ENCODE measurements at places on chromosomes 7 and 10. TPM values are rescaled to one million over a fixed set of nuclear protein-coding genes. Genes with fewer than 3 reads are reported as not detected.

- peak; percentile 22 for DNase-seq
These were observed 143.8 kb downstream of the TEX36 start for GRCh38 chr10:125538947-125539731.

DNA sequence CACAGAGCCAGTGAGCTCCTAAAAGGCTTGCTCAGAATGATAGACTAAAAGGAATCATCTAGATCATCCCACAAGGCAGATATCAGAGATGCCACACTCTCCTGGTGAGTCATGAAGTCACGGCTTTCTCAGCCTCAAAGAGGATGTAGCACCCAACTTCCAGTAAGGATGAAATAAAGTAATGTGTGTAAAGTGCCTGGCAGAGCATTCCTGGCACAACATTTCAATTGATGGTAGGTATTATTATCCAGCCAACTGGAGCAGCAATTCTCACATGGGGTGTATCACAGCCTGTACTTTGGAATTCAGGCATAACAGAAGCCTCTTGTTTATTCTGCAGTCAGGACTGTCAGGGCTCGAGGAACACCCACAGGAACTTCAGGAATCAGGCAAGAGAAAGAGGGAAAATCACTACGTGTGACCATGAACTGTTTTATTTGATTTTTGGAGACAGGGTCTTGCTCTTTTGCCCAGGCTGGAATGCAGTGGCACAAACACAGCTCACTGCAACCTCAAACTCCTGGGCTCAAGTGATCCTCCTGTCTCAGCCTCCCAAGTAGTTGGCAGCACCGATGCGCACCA, 5.3 kb upstream of the NAT16 start:
- DNase-seq, result no peak

DNA sequence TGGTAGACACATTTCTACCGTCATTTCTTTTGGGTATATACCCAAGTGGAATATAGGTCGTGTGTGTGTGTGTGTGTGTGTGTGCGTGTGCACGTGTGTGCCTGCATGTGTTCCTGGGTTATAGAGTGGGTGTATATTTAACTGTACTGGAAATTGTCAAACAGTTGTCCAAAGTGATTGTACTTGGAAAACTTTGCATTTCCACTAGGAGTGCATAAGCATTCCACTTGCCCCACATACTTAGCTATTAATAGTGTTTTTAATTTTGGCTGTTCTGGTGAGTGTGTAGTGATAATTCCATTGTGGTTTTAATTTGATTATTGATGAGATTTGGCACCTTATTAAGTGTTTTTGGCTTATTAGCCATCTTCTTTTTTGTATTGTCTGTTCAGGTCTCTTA, 25.9 kb downstream of the TRUB1 start:
- DNase-seq, result no peak

DNA sequence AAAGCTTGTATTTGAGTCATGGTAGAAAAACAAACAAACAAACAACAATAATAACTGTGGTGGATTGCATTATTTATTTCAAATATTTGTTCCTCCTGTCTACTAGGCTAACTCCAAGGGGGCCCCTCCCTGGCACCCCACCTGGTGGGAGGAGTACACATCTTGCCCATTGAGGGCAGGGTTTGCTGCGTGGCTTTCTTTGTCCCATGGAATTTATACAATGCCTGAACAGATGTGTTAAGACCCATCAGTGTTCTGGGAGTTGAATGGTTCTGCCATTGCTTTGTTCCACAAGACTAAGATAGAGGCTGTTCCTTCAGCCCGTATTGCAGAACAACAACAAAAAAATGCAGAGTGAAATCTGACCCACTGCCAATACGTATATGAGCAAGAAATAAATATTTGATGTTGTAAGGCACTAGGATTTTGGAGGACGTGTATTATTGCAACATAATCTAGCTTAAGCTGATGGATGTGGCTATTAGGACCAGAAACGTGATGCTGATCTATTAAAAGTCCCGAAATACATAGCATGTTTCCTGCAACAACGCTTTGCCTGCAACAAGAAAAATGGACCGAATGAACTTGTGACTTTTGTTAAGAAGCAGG, 119.1 kb upstream of the JCAD start:
- no peak for DNase-seq

DNA sequence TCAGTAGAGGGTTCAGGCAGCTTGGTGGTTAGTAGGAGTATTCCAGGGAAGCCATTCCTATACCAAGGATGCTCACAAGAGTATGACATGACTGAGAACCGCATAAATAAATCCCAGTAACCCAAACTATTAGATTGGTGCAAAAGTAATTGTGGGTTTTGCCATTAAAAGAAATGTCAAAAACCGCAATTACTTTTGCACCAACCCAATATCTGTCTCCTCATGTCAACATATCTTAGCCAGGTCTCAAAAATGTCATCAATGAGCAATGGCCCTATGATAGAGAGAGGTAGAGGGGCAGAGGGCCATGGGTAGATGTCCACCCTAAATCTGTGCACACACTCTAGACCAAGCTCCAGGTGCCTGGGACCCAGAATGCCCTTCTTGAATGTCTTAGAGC, 23.6 kb downstream of the NEUROD6 start:
- DNase-seq, result no peak

GRCh38 chr10:129847741-129848483, 116.2 kb downstream of the EBF3 start:
- DNase-seq, result no peak

DNA sequence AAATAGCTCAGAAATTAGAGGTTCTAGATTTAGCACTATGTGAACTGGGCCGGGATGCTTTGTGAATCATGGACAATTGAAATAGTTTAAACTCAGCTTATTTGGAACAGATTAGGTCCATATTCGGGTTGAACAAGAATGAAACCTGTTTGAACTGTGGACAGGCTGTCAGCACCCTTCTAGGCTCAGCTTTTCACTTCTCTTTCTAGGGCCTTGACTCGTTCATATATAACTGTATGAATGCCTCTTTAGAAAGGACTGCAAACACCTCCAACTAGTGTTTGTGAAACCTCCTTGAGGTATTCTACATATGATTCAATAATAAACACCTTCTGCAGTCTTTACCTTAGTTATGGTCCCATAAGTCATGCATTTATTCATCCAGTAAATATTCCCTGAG, 115.6 kb downstream of the REEP3 start:
- DNase-seq, result no peak

- DNase-seq, result no peak
These were observed 243.3 kb upstream of the RNF32 start for GRCh38 chr7:156397249-156397648.

DNA sequence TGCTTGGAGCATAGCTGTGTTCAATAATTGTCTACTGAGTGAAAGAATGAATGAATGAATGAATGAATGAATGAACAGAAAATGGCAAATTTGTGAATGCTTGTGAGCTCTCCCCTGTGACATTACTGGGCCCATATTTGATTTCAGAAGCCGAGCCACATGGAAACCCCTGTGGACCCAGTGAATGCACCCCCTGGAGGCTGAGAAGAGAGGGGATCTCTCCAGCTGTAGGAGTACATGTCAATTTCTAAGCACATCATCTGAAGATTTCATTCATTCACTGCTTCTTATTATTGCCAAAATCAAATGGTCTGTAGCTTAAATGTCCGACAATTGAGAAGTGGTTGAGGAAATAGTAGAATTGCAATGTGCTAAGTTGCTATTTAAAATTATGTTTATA, 58.3 kb upstream of the DOCK1 start:
- DNase-seq, result no peak

GRCh38 chr7:70855373-70855772, 276.6 kb upstream of the GALNT17 start:
- DNase-seq, result no peak

DNA sequence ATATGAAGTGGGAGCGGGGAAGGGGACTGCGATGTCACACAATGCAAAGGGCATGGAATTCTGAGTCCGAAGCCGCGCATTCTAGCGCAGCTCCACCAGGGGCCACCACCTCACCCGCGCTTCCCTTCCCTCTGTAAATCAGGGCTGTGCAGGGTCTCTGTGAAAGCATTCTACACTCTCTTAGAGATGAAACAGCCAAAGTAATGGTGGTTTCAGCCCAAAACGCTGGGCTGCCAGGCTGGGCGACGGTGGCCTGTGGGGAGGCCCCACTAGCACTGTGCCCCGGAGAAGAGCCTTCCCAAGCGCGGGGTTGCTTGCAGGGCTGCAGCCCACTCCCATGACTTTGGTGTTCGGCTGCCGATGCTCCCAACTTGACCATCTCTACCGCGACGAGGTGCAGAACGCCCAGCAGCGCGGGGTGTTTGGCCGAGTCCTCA, 11.4 kb downstream of the ATG9B start:
- no peak for DNase-seq

DNA sequence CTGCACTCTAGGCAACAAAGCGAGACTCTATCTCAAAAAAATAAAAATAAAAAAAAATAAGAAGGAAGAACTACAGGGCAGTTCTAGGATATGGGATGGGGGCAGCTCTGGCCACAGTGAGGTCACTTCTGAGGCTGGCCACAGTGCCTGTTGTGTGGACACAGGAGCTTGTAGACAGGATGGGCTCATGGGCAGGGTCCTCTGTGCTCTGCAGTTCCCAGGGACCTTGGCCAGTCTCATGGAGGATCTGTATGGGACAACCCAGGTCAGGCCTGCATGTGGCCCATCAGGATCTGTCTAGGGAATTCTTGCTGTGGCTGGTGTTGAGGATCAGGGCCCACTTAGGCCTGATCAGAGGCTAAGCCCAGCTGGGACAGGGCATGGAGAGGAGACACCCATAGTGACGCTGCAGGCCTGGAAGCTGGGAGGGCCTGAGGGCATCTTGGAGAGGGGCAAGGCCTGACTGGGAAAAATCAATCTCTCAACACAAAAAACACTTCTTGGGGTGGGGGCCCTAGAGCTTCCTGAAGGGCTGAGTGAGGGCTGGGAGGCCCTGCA, 19.4 kb upstream of the PAX2 start:
- no peak for DNase-seq

DNA sequence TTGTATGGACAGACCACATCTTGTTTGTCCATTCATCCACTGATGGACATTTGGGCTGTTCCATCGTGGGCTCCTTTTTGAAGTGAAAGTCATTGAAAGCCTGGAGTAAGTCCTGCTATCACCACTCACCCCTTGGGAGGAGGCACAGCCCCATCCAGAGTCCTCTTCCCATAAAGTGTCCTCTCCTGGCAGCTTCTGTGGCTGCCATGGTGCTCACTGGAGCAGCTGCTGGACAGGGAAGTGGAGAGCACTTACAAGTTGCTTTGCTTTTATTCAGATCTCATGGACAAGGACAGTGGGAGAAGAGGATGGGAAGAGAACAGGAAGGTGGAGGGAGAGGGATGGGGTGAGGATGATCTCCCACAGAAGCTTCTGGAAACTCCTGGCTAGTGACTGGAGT, 18.5 kb upstream of the EIF5AL1 start:
- no peak for DNase-seq

- no peak for DNase-seq
These were observed 1.8 kb upstream of the NUB1 start for GRCh38 chr7:151339651-151340382.

DNA sequence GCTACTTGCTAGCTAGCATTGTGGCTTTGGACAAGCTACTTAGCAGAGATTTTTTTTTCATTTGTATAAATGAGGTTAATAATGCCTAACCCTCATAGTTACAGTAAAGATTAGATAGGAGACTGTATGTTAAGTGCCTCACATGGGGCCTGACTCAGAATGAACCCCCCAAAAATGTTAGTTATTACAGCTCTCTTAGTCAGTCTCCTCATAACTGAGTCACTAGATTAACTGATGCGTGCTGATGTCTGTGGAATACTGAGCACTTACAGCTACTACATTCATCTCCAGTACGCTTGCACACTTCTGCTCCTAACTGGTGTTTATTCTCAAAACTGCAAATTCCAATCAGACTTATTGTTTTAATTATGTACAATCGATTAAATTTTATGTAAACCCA, 315.3 kb downstream of the SNX13 start:
- DNase-seq, result no peak

GRCh38 chr7:140300243-140301136, 97.8 kb downstream of the SLC37A3 start:
- DNase-seq, result no peak

DNA sequence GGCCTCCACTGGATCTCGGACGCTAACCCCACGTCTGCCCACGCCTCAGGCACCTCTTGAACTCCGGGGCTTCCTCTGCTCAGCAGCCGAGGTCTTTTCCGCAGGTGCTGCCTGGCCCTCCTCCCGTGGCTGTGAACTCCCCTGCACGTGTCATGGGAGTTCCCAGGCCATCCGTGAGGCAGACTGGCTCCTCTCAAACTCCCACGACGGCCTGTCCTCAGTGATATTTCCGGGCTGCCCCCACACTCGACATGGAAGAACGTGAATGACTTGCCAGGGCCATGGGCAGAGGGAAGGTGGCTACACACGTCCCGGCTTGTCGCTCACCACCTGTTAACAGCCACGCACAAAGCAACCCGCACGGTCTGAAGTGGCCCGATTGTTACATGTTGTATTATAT, 110.9 kb downstream of the ADARB2 start:
- no peak for DNase-seq

- peak; percentile 67 for DNase-seq
These were observed 650.5 kb upstream of the SORCS1 start for GRCh38 chr10:107814865-107815487.

DNA sequence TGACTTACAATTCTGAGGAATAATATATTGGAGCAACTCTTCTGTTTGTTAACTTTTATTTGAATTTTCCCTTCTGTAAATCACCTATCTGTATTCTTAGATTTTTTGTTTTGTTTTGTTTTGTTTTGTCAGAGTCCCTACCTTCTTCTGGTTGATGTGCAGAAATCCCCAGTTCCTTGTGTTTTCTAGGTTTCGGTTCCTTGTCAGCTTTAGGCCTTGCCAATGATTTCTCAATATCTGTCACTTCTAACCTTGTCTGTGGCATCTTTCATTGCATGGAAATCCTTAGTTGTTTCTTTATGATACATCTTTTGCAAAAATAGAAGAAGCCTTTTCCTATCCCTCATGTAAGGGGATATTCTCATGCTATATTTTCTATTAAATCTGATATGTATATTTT, 21.7 kb upstream of the ST8SIA6 start:
- DNase-seq, result no peak

GPRIN2 gene
- not detected for total RNA-seq

ABCF2 gene
- 48.0 TPM for total RNA-seq

CHAT gene
- not detected for total RNA-seq

CTAGE6 gene
- under 0.01 TPM for total RNA-seq

TMEM139 gene
- total RNA-seq, result not detected

SUFU gene
- total RNA-seq, result 3.1 TPM

ZCWPW1 gene
- 0.76 TPM for total RNA-seq

CASTOR2 gene
- 14.7 TPM for total RNA-seq

DOCK4 gene
- 63.8 TPM for total RNA-seq

WIPF3 gene
- not detected for total RNA-seq
